ENCODE measurements at places on chromosomes 2 and 18.

DNA sequence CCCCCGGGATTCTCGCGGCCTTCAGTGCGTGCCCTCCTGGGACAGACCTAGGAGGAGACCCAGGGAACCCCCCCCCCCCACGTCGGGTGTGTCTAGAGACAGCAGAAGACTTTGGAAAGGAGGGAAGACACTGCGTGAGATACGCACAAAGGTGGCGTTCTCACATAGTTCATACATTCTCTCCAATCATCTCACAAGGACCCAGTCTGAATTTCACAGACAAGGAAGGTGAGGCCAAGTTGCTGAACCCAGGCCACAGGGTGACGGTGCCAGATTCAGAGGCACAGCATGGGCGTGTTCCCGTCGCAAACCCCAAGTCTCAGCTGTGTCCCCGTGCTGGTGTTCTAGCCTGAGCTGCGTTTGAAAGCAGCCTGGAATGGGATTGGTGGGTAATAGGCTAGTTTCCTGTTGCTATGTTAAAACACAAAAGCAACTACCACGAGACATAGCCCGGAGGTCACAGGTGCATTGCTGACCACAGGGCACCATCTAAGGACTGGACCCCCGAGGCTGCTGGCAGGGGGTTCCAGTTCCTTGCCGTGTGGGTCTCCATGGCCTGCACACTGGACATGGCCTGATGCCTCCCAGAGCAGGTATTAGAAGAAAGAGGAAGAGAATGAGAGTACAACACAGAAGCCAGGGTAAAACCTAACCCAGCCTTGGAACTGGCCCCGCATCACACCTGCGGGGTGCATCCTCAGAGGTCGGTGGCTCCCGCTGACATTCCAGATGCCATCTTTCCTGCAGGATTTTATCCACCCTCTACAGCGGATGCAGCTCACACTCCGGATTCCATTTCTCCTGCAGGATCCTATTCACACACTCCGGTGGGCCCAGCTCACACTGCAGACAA lies 1.1 kb upstream of the PXDN start:
- no peak for DNase-seq

DNA sequence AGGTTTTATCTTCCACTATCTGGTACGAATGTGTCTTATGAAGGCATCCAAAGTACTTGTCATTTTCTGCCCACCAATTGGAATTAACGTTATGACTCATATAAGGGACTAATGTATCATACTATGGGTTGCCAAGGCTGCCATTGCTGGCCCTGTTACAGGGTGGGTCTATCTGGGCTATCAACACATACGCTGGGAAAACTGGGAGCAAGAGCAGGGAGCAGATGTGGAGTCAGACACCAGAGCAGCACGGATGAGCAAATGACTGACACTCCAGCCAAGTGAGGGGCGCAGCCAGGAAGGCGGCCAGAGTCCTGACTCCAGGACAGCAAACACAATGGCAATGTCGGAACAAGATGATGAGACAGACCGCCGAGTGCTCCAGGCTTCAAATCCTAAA lies 145.9 kb downstream of the COPS8 start:
- no peak for DNase-seq

DNA sequence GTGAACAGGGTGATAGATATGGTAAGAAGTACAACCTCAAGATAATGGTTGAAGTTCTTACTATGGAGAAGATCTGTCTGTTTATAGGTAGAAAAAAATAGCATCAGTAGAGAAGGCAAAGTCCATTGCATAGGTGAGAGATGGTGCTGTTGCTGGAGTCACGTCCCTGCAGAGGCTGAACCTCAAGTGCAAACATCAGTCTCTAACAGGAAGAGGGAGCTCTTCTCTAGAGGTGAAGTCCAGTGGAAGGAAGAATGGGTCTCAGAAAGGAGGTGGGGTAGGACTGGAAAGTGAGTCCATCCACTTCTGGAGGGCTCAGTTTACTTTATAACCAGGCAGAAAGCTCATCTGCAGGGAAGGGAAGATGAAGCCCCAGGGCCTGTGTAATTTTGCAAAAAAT lies 337.7 kb downstream of the MEIS1 start:
- no peak for DNase-seq

- DNase-seq: no peak
Observed at GRCh38 chr2:160062292-160063005, at the start of gene PLA2R1. TSS of gene PLA2R1 (minus strand) at chr2:160062615. CDS start at chr2:160062403, 212 bp downstream.

- DNase-seq: no peak
Observed at GRCh38 chr2:74762789-74763188, 71.1 kb upstream of the HK2 start.

DNA sequence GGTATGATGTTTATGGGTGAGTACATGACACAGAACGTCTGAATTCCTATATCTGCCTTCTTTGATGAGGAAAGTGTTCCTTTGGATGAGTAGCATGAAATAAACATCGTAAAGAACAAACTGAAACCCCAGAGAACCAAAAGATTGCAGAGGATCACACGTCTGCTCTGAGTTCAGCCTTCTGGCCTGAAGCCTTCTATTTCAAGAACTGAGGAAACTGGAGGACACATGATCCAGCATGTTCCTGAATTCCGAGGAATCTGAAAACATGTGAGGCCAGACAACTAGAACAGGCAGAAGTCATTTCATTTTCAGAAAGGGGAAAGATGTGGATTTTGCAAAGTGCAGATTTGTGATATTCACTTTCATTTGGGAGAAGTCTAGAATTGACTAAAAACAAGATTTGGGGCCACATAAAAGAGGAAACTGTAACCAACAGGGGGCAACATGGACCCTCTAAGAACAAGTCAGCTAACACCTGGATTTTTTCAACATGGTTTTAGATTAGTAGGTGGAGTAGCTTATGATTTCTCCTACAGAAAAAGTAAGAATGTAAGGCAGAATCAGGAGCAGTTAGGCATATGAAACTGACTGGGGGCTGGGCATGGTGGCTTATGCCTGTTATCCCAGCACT lies 8.3 kb downstream of the SULT6B1 start:
- no peak for DNase-seq
